ENCODE measurements at places on chromosomes 4 and X. TPM values are rescaled to one million over a fixed set of nuclear protein-coding genes. Genes with fewer than 3 reads are reported as not detected.
A peak's percentile ranks its signal among the peaks of the same experiment; 100 is the strongest.

DNA sequence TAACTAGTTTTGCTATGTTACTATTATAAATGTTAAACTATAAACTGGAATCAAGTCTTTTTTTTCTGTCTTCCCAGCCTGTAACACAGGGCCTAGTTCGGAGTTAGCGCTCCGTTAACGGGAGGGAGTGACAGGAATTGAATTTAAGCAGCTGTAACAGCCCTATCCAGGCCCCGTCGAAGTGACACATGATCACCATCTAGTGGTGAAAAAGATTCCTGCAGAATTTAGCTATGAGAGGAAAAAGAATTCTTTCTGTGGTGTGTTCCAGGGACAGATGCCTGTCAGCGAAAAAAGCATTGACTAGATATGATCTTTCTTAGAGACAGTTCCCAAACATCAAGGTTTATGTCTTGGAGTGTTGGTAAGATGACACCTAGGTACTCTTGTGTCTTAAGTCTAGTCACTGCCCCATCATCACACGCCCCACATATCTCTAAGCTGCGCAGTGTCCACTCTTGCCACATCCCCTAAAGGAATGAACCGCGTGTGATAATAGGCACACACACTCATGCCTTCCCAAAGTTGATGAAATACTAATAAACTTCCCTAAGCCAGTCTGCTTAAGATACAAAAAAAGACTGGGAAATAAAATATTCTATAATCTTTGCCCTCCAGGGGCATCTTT, 2.1 kb downstream of the GAB3 start:
- DNase-seq = no peak

Gene ZNF827
- total RNA-seq = 29.2 TPM

Gene PLP1
- 21.3 TPM for total RNA-seq

DNA sequence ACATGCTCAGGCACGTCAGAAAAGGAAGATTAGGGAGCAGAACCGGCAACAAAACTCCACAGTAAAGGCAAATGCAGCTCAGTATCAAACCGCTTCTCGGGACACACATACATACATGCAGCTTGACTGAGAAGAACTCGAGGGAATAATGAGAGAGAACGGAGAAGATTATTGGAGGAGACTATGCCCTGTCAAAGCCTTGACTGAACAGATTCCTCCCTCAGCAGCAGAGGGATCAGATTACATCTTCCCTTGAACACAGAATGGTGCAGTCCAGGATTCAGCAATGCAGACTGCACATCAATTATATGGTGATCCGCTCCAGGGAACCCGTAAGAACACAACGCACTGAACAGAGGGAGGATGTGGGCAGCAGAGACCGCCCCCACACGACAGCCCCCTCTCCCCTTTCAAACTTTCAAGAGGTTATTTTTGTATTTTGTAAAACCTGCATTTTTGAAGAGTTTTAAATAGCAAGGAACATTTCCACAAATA, 183.2 kb downstream of the FBXW7 start:
- DNase-seq = peak; percentile 50

DNA sequence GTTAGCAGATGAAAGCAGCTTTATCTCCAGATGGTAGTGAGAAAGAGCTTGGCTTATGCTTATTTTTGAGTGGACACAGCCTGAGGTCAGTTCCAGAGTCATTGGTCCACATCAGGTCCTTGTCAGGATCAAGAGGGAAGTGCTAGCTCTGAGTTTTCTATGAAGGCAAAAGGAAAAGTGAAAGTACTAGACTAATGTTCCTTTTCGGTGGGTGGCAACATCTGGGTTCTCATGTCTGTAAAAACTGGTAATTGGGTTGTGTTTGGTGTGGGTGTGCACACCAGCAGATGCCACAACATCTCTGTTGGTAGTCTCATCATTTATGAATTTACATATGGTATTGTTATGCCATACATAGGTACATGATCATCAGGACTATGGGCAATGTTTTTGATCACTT, 210.5 kb downstream of the PWWP3B start:
- DNase-seq = no peak

Gene KLHL34
- total RNA-seq = not detected

DNA sequence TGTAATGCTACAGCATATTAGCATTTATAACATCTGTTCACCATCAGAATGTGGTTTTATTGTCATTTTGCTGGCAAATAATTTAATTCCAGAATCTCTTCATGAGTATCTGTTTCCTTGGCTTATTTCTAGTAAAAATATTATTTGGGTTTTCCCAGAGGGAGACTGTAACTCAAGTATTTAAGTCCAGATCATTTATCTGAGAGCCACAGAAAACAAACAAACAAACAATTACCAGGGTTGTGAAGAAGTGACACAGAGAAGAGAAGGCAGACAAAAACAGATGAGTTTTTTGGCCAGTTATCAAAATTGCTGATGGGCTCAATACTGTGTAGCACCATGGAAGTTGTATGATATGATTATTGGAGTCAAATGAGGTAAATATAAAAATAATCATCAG, 515.1 kb downstream of the TECRL start:
- DNase-seq = no peak

Gene BOD1L1
- 42.5 TPM for total RNA-seq

Gene INTS6L
- 15.6 TPM for total RNA-seq

- DNase-seq = no peak
Measured at GRCh38 chr4:28835501-28835900, 1884.7 kb upstream of the PCDH7 start.

DNA sequence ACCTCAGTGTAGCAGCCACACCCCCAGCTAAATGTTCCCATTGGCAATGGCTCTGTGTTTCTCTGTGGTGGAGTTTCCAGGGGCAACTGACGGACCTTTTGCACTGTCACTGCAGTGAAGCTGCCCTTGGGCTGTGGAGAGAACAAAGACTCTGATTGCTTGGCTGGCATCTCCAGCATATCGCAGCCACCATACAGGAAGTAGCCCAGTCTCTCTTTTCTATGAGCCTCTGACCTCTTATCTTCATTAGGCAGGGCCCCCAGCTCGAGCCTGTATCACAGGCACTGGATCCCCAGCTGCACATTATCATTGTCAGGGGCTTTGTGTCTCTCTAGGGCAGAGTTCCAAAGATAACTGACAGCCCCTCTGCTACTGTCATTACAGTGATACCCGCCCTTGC, 483.5 kb downstream of the ARAP2 start:
- no peak for DNase-seq

DNA sequence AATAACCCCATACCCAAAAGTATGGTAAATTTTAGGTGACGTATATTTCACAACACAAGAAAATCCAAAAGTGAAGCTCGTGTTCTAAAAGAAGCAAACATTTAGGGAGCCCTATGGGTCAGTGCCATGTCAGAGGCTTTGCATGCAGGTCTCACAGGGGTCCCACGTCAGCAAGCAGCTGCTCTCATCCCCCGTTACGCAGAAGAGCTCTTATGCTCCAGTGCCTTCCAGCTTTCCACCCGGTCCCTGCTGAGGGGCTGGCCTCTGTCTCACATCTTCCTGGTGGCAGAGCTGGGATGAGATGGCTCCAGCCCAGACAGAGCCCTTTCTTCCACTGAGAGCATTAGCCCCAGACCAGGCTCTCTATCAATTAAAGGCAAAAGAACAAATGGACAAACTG, 82.0 kb downstream of the IRF2 start:
- no peak for DNase-seq

Gene AKAP4
- total RNA-seq = not detected

Gene SLC25A31
- total RNA-seq = not detected

DNA sequence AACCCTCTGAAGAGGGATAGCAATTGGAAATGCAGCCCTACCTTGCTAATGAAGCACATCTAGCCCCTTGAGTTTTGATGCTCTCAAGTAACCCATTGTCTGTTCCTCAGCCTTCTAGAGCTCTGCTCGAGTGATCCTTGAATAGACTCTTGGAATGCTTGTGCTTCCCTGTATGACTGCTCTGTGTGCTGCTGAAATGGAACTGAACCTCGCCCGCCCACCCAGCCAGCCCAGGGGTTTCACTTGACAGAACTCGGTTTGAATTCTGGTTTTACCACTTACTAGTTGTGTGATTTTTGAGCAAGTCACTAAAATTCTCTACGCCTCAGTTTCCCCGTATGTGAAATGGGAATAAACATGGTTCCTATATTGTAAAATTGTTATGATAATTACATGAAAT, 77.1 kb downstream of the MID2 start:
- no peak for DNase-seq

DNA sequence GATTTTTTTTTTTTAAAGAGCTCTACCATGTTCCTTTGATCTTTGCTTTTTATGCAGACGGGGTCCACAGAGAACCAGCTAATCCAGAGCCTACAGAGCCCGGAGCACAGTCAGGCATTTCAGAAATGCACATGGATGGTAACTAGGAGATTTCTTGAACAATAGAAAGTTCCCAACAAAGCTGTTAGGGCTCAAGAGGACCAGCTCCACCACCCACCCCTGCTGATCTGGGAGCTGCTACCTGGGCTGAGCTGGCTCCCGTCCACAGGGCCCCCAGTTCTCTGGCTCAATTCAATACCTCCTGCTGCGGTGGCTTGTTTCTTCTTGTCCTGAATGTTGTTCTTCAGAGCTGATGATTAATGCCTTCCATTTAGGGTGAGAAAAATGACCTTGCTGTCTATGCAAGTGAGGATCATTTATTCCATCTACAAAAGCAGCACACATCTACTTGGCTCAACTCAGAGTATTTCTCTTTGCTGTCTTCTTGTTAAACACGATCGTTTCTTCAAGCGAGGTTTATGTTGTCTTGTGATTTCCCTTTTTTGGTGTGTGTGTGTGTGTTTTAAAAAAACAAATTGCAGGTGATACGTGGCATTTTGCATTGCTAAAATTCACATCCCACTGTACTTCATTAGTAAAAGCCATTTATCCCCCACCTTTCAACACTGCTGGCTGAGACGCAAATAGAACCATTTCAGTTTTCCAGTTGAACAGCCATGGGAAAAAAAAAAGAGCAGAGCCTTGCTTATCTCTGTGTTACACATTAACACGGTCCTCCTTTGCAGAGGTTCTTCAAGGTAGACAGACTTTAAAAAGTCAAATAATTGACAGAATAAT, 31.3 kb downstream of the IGFBP7 start:
- peak; percentile 68 for DNase-seq

Data from aorta (tissue), 5 donors.